ENCODE measurements at places on chromosomes 4 and X.

DNA sequence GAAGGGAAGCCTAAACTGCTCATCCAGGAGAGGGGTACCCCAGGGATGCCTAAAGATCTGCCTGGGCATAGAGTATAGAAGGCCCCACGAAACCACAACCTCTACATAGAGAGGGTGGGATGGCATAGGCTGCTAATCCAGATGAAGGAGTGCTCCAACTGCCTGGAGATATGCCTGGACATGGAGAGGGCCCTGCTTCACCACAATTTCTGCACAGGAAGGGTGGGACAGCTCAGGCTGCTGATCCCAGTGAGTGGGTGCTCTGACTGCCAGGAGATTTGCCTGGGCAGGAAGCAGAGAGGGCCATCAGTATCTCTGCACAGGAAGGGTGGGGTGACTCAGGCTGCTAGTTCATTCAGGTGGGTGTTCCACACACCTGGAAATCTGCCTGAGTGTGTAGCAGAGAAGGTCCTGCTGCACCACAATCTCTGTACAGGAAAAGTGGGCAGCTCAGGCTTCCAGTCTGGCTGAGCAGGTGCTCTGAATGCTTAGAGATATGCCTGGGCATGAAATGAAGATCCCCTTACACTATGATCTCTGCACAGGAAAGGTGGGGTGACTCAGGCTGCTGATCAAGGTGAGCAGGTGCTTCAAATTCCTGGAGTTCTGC lies 61.1 kb downstream of the ZNF518B start:
- no peak for DNase-seq

DNA sequence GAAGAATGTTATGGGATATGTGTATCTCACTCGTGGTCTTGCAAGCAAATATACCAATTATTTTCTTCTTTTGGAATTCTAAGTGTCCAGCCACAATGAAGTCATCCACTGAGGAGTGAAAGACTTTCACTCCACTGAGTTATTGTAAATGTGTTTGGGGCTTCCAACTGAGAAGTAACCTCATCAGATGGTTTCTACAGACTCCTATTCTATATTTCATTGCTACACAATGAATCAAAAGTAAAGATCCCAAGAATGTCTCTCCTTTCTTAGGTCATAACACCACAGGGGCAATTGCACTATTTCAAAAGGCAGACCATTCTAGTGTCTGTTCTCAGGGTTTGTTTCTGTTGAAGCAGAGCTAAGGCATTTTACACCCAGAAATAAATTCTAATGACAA lies 12.3 kb upstream of the VCX2 start:
- DNase-seq, result no peak

GRCh38 chr4:89067417-89067816 lies 10.4 kb upstream of the FAM13A start:
- no peak for DNase-seq

- DNase-seq, result no peak
Observed at GRCh38 chrX:66680451-66680850, 41.6 kb upstream of the EDA2R start.

GRCh38 chrX:72078411-72078810 lies 53.3 kb downstream of the RTL5 start:
- no peak for DNase-seq

GRCh38 chr4:2253160-2254084 lies 8.5 kb downstream of the MXD4 start:
- DNase-seq, result no peak

DNA sequence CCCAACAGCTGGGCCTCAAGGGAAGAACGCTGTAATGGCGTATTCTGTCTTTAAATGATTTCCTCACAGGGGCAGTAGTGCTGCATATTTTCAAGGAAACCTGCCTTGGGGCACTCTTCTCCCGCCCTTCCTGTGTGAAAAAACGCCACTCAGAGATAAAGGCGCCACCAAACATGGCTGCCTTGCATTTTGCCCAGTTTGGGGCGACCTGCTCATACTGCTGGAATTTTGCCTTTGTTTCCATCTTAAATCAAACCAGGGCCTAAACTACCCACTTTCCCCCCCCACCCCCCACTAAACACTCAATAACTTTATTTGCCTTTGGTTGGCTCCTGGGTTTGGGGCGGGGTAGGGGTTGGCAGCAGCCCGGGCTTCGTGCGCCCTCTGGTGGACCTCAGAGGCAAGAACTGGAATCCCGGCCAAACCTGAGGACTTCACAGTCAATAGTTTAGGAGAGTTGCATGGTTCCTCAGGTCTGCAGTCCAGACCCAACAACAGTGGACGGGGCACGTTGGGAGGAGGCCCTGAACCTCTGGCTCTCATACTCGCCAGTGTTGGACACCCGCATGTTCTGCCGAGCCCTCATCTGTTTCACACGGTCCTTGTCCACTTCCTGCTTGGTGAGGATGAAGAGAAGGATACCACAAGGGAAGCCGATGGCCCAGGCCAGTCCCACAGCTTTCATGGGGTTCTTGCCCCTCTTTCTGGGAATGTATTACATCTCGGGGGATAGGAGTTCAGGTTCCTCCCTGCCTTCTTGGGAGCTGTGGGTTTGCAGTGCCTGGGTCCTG lies 220.1 kb upstream of the STK26 start:
- DNase-seq, result no peak

DNA sequence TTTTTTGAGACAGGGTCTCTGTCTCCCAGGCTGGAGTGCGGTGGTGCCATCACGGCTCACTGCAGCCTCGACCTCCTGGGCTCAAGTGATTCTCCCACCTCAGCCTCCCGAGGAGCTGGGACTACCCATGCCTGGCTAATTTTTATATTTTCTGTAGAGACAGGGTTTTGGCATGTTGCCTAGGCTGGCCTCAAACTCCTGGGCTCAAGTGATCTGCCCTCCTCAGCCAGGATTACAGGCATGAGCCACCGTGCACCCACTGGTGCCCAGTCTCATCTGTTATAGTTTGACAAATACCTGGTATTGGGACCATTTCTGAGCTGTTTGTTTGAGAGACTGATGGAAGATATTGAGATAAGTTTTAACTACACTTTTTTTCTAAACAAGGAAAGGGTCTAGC lies 57.5 kb upstream of the SMIM10 start:
- DNase-seq, result no peak

DNA sequence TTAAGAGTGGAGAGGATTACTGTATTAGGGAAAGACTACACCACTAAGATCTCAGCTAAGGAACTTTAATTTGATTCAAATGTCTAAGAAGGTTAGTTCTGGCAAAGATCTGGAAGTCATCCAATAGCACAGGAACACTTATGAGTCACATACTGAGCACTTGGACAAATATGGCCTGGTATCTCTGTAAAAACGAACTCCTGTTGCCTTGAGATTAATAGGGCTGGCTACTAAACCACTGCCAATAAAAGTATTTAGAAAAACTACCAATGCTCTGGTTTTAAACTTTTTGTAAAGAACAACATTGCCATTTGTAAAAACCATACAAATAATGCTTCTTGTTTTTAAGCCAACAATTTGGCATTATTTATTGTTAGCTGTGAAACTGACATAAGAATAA lies 70.5 kb downstream of the SEC24D start:
- no peak for DNase-seq

DNA sequence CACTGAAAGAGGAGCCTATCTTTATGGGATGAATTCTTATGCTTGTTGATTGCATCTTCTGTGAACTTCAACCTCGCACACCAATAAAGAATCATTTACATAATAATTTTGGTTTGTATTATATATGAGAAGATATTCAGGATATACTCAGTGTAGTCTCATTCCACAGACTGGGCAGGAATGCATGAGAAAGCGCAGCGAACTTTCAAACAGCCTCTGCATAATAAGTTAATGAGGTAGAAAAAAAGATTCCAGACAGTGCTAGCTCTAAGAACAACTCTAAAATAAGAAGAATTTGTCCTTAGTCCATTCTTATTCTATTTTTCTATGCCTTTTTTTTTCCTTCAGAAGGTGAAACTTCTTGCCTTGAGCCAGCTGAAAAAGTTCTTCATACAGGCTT lies 224.3 kb upstream of the CTSO start:
- no peak for DNase-seq

- no peak for DNase-seq
Observed at GRCh38 chrX:1778817-1779216, 164.0 kb downstream of the ASMT start.

DNA sequence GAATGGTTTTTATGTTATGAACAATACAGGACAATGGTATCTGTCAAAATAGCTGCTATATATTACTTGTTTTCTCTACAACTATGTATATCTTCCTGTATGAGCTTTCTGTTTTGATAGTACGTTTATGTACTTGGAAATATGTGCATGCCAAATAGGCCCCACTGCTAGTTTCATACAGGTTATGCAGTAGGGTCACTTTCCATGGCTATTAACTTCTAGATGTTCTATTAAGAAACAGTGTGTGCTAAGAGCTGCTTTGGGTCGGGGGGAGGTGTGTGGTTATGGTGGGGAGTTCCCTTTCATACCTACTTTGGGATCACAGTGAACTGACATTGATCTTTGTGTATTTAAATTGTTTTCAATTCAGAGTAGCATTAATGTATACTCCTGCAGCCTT lies 30.9 kb downstream of the RBPJ start:
- no peak for DNase-seq
